GM04503 (cell line): ENCODE measurements at places on chromosomes 1 and 21.
A peak's percentile ranks its signal among the peaks of the same experiment; 100 is the strongest.

- DNase-seq: no peak
These were observed 1.2 kb downstream of the SYTL1 start for GRCh38 chr1:27342778-27343638.

DNA sequence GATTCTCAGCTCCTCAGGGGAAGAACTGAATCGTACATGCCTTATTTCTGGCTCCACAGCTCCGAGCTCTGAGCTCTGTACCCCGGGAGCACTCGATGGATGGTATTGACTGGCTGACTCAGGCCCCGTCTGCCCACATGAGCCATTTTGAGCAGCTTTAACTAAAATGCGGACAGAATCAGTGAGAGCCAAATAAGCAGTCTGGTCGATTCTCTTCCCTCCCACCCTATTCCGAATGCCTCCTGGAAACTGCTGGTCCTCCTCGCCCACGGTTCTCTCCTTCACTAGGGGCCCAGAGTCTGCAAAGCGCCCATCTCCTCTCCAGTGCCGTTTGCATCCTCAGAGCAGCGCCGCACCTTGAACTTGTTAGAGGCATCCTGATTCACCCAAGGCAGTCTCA is 125.9 kb upstream of the IRF2BP2 start:
- no peak for DNase-seq

- peak; percentile 14 for DNase-seq
These were observed 18.3 kb upstream of the PPIE start for GRCh38 chr1:39720094-39720999.

DNA sequence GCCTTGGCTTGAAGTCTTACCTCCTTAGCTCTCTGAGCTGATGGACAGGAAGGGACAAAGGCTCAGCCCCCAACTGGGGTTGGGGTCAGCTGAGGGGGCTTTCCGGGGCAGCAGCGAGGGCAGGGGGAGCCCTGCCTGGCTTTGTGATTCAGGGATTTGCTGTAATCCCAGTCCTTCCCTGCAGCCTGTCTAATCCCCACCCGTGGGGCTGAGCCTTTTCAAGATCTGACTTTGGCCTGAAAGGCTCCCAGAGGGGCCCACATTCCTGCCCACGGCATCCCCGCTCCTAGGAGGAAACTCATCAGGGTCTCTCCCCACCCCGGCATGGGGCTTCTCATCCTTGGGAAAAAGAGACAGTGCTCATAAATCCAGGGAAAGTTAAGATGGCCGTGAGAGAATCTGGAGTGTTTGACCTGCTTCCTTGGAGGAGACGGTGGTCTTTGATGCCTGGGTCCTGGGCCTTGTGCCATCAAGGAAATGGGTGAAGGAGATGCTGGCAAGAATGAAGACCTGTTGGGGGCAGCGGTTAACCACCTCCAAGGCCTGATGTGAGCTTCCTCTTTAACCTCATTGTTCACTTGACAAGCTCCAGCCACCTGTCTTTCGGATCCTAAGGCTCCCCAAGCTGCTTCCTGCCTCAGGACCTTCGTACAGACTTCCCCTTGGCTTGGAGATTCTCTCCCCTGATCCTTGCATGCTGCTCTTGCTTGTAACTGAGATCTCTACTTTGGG is 83.1 kb upstream of the WNT4 start:
- no peak for DNase-seq

DNA sequence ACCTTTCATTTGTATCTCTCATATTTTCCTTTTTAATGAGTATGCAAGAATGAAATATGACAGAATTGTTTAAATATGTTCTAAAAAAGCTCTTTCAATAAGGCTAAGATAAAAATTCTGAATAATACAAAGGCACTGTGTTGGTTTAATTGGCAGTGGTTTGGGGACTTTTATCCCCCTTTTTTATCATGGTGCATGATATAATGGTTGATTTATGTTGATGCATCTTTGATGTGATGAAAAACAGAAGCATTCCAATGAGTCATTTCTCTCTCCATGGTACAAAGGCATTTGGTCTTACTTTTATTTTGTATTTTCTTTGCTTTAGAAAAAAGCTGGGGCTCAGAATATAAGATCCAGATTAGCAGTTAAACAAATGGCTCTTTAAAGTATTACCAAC is 127.2 kb upstream of the GREM2 start:
- no peak for DNase-seq

DNA sequence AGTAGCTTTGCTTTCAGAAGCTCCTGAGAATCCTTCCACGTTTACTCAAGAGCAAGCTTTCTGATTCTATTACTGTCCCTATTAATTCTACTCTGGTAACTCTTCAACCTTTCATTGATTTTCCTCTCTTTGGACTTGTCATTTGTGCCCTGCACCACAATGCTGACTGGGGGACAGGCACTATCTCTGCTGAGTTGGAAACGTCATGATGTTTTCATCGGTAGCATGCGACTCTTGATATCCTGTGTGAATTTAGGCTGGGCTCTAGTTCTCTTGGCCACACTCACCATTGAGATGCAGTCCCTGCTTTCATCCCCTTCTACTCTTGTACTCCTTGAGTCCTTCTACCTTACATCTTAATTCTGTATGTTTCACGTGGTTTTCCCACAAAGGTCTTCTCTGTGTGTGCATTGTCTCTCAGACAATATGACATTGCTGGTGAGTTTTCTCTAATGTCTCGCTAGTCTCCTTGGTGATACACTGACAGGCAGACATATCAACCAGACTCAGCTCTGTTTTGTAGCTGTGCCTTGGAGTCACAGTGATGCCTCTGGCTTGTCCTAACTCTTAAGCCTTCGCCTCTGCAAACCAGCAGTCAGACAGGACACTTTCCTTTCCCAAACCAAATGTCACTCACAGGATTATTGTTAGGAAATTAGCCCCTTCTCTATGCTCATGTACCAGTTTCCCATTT is 223.6 kb upstream of the ADGRL2 start:
- DNase-seq: no peak

GRCh38 chr21:37564341-37564923 is 197.9 kb downstream of the DYRK1A start:
- DNase-seq: peak; percentile 93

DNA sequence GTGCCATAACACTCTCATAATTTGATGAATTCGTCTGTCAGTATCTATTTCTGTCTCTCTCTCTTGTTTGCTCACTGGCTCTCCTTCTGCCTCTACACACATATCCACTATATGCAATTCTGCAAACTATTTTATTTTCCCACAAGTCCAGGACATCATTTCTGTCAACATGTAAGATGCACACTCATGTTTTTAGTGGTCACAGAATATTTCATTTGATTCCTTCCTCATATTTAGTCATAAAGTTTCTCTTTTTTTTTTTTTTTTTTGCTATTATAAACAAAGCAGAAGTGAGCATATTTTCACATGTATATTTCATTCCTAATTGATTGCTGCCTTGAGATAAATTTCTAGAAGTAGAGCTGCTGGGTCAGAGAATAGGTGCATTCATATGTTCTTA is 165.3 kb downstream of the PGBD5 start:
- no peak for DNase-seq

DNA sequence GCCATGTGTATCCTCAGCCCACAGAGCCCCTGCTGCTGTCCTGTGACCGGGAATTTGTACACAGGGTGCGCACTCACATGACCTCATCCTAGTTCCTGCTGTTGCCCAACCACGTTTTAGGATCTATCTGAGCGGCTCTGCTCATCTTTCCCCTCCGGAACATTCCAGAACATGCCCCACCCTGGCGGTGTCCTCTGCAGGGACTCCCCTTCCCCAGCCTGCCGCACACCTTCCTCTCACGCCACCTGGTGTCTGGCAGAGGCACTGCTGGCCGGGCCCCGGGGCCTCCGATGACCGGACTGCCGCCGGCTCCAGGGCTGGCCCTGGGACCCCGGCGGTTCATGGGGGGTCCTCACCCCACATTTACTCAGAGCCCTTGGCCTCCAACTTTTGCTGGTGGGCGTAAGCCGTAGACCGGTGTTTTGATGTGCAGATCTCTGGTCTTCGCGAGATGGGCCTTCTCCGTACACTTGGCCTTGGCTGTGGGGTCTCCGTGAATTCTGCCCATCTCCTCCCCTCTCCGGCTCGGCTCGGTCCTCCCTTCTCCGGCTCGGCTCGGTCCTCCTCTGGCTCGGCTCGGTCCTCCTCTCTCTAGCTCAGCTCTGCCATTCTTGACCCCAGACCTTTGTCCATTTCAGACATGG is 29.5 kb downstream of the ARHGEF16 start:
- no peak for DNase-seq

GRCh38 chr1:16189921-16190621 is 22.4 kb downstream of the ARHGEF19 start:
- no peak for DNase-seq

DNA sequence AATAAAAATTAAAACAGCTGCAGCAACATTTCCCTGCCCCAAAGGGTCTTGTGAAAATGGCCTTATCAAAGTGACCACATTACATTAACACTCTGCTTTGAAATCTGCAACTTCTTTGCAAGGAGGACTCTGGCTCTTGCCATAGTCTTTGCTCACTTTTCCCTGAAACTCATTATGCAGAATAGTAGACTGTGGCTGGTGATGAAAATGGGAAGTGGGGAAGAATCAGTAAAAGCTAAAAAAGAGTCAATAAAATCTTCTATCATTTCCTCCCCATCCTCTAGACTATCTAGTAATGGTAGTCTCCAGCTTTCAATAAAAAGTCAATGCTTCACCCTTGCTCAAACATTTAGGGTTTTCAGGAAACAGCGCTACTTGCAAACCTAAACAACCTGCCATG is 18.6 kb upstream of the NUP133 start:
- no peak for DNase-seq

DNA sequence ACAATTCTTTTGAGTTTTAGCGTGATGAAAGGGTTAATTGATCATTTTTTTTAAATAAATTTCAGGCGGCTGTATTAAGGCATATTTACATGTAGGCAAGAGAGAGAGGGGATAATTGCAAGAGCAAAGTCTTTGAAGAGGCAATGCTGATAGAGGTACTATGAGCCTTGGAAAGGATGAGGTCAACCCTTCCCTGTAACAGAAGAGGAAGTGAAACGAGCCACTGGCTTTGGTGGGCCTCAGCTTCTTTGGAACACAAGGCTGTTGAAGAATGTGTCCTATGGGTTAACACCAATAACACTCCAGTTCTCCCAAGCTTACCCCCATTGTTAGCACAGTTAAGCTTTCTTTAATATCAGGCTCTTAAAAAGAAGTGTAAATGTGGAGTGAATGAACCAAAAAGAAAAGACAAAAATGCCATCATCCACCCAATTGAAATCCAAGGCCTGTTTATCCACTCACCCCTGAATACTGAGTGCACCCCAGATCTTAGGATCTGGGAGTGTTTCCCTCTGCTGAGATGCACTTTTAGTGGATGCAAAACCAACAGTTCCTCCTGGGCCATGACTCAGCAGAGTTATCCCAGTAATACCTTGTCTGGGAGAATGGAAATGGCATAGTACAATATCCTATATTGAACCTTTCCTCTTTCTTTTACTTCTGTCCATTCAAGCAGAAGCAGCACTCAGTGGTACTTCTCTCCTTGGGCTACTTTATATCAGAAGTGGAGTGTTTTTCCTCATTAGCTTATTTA is 216.4 kb downstream of the SLC44A5 start:
- no peak for DNase-seq

DNA sequence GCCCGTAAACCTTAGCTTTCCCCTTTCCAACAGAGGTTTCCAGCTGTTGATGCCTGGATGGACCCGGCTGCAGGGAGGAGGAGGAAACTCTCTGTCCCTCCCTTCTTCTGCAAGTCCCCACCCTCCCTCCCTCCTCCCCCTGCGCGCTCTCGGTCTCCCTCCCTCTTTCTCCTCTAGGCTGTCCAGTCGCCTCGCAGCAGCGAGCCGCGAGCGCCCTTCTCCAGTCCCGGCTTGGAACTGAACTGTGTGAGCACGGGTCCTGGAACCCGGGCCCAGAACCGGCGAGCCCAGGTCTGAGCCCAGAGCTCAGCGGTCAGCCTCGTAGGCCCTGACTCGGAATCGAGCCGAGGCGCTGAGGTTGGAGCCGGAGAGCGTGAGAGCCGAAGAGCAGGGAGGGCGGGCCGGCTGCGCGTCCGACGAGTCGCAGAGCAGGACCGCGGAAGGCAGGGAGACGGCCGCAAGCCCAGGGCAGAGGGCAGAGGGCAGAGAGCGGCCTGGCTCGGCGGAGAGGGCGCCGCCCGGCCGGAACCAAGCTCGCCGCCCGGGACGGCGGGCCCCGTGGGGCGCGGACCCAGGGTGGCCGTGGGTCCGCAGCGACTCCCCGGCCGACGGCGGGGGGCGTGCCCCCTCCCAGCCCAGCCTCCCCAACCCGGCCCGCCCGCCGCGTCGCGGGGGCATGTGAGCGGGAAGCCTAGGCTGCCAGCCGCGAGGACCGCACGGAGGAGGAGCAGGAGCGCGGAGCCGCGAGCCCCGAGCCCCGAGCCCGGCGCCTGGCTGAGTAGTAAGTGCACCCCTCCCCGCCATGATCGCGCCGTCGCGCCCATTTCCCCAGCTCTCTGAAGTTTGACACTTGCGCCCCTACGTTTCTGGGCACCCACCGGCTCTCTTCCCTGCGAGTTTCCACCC is at the start of gene SOX13:
Gene SOX13, plus strand, starts transcription at position 185 of the 906 bp plus-strand sequence. CDS start 39,801 bp downstream, outside the sequence.
- DNase-seq: no peak

DNA sequence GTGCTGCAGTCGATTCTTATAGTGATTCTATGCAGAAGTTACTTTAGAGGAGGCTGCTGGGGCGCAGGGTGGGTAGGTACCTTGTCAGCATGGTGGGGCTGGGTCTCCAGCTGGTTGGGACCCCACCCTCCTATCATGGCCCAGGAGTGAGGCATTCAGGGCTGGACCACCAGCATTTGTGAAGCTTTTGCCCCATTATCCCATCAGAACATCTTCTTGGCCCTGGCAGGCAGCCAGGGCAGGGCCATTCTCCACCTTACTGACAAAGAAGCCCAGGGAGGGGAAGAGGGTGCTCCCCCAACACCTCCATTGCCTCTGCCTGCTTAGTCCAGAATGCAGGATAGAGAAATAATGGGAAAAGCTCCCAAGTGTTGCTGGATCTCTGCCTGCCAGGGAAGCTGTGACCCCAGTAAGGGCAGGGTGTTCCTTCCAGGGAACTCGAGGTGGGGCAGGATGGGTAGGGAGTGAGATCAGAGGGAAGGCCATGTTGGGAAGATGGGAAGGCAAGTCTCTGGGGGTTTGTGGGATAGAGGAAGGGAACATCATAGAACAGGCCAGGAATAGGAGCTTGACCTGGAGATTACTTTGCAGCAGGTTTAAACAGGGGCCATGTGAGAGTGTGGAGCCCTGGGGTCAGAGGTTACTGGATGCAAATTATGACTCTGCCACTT is 16.2 kb upstream of the SLC2A1 start:
- no peak for DNase-seq

DNA sequence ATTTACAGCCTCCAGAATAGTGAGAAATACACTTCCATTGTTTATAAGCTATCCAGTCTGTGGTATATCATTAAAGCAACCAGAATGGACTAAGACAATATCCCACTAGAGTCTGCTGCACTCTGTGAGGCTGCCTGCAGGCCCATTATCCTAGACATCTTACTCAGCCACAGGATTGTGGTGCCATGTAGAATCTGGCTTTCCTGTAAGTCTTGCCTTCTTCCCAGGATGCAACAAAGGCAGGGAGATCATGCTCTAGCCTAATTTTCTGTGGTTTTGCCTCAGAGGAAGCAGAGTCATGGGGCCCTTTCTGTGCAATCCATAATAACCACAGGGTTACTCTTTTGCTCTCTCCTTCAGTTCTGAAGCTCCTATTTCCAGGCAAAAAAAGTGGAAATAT is 299.1 kb upstream of the DEPDC1 start:
- DNase-seq: no peak

GRCh38 chr1:247111700-247112478 is 7.7 kb upstream of the ZNF669 start:
- DNase-seq: no peak

- DNase-seq: no peak
These were observed 7.4 kb downstream of the FOXD3 start for GRCh38 chr1:63329621-63330330.

GRCh38 chr21:36910581-36911307 is 55.7 kb downstream of the HLCS start:
- no peak for DNase-seq

GRCh38 chr1:206972728-206973127 is 2.5 kb upstream of the FCAMR start:
- no peak for DNase-seq
